ENCODE measurements at places on chromosomes 16 and 17.

GRCh38 chr17:59221159-59221847 is 992 bp downstream of the GDPD1 start:
- DNase-seq, result no peak

GRCh38 chr17:80063830-80064585 is 27.6 kb downstream of the CCDC40 start:
- DNase-seq, result no peak

DNA sequence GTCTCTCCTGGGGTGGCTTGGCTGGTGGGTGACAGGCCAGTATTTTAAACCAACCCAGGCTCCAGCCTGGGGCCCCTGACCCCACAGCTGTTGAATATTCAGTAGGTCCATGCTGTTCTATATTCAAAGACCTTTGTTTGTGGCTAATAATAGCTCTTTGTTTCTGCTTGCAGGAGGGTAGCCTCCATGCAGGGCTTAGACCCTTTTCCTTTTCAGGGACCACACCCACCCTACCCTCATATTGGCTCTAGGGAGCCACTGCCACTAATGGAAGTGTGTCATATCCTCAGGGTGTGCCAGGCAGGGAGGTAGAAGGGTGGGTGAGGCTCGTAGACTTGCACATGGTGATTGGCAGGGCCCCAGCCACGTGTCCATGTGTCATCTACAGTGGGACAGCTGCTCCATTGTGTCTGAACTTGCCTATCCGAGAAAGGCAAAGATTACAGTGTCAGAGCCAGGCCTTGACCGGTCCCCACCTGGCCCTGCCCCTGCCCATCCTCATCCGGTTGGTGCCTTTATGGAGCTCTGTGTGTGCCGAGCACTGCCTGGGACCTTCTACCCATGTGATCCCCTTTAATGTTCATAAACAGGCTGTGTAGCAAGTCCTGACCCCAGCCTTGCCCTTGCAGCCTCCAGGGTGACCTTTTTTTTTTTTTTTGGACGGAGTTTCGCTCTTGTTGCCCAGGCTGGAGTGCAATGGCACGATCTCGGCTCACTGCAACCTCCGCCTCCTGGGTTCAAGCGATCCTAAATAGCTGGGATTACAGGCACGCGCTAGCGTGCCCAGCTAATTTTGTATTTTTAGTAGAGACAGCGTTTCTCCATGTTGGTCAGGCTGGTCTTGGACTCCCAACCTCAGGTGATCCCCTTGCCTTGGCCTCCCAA is 22.1 kb downstream of the TMC7 start:
- DNase-seq, result no peak

DNA sequence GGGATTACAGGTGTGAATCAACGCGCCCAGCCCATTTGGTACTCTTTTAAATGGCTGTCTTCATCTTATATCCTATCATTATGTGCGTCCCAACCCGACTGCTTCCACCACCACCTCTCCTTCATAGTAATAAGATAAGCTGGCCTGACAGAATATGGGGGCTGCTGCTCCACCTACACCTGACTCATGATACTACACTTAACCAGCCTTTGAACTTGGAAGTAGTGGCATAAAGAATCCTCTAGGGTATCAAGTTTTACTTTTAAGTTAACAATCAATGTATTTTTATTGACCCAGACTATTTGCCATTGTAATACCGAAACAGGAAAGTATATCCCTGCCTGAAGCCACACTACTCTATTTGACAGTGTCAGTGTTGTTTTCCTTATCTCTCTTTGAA is 18.8 kb downstream of the PDZD9 start:
- no peak for DNase-seq

DNA sequence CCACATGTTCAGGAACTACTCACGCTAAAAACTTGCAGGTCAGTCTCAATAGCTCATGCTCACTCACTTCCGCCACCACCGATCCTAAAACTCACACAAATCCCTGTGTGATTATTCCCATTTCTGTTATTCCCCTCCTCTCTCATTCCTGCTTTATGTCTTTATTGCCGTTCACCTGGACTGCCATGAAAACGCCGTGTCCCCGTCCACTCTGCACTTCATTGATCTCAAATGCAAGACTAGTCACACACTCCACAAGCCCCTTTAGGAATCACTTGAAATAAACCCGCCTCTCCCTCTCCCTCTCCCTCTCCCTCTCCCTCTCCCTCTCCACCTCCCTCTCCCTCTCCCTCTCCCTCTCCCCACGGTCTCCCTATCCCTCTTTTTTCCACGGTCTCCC is 78.0 kb downstream of the AXIN2 start:
- no peak for DNase-seq

DNA sequence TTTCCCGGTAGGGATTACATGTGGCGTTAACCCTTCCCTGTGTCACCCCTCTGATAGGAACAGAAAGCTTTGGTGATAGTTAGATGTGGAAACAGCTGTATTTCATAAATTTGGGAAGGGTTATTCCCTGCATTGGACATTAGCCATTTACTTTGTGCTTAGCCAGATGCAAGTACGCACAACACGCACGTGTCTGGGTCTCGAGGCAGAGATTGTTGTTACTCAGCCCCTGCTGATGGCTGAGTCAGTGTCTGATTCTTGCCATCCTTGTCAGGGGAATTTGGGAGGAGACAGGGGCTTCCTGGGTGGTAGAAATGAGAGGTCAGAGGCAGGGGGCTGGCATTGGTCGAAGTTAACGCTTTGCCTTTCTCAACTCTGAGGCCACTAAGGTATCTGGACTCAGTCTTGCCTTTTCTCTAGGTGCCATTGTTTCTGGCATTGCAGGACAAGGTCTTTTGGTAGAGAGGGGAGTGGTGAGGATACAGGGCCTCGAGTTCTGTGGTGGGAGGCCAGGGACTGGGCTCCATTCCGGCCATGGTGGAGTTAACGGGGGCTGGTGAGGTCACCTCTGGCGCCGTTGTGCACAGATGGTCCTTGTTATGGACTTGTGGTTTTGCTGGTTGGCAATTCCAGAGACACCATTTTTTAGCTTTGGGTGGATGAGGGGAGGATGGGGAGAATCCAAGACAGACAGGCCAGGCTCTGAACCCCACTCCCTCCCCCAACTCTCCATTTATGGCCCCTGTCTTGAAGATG is 8.2 kb downstream of the MMP2 start:
- no peak for DNase-seq

DNA sequence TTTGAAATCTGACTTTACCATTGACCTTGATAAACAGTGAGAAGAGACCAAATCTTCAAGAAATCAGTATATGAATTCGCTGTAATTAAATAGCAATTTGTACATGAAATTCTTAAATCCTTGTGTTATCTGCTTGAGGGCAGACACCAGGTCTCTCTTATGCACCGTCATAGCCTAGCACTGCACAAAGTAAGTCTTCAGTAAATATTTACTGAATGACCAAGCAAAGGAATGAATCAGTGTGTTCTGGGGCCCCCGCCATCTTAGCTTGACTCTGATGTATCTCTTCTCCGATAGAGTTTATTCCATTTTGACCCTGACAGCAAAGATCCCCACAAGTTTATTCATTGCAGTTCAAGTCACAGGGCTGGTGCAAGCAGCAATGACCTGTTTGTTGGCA is 328.0 kb downstream of the TMEM114 start:
- no peak for DNase-seq

GRCh38 chr17:21171309-21171922 is 42.5 kb downstream of the TMEM11 start:
- DNase-seq, result no peak

GRCh38 chr16:70018254-70018653 is 67.1 kb downstream of the CLEC18A start:
- DNase-seq, result no peak
